HepG2 (cell line): ENCODE measurements at places on chromosomes 11 and 22.

- peaks cover 58% of the 10 kb centered on the region for H3K4me1 ChIP-seq
- DNase-seq = no peak
- no peak overlapping the region for H3K27ac ChIP-seq
- no peak overlapping the region for H3K4me3 ChIP-seq
Measured at GRCh38 chr22:42970029-42970428, 44.9 kb downstream of the PACSIN2 start.

GRCh38 chr22:28817919-28818859 lies 17.8 kb upstream of the XBP1 start:
- H3K4me1 ChIP-seq = peaks cover 100% of the 10 kb centered on the region
- peak; percentile 79 for DNase-seq
- H3K4me3 ChIP-seq = no peak overlapping the region; the same call in 1 of the 2 replicates

GRCh38 chr11:66685276-66686099 lies 7.8 kb upstream of the RBM4B start:
- DNase-seq = no peak
- H3K4me1 ChIP-seq = no peaks in the 10 kb centered on the region
- no peaks in the 10 kb centered on the region for H3K27me3 ChIP-seq
- H3K36me3 ChIP-seq = no peaks in the 10 kb centered on the region

GRCh38 chr11:60127311-60127811 lies 38.9 kb downstream of the MS4A2 start:
- no peak overlapping the region for H3K4me3 ChIP-seq
- no peak for DNase-seq
- no peaks in the 10 kb centered on the region for H3K36me3 ChIP-seq
- peaks cover 22% of the 10 kb centered on the region for H3K4me1 ChIP-seq

GRCh38 chr11:109747839-109748238 lies 325.8 kb downstream of the C11orf87 start:
- DNase-seq = no peak
- no peak overlapping the region for H3K4me3 ChIP-seq
- no peaks in the 10 kb centered on the region for H3K27me3 ChIP-seq
- H3K4me1 ChIP-seq = no peaks in the 10 kb centered on the region
- H3K27ac ChIP-seq = no peak overlapping the region

- DNase-seq = no peak
- H3K4me1 ChIP-seq = peaks cover 3% of the 10 kb centered on the region
- H3K27me3 ChIP-seq = no peaks in the 10 kb centered on the region
- no peak overlapping the region for H3K27ac ChIP-seq
- no peak overlapping the region for H3K4me3 ChIP-seq
- H3K36me3 ChIP-seq = peaks cover 31% of the 10 kb centered on the region
Measured at GRCh38 chr22:46792841-46793261, 30.4 kb downstream of the TBC1D22A start.

DNA sequence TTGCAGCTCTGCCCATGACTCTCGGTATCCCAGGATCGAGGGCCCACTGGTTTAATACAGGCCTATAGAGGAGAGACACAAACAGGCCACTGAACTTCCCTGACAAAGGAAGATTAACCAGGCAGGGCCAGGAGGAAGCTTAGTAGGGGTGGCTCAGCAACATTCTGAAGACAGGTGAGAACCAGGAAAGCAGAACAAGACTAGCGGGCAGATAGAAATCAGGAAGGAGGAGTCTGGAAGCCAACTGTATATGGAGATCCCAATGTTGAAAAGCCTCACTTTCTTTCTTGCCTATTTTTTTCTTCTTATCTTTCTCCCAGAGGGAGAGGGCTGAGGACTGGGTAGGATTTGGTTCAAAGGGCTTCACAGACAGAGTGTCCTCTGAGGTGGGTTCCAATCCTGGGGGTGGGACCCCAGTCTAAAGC lies 5.4 kb downstream of the PI4KA start:
- no peak for DNase-seq
- no peak overlapping the region for H3K27ac ChIP-seq
- H3K36me3 ChIP-seq = no peaks in the 10 kb centered on the region

DNA sequence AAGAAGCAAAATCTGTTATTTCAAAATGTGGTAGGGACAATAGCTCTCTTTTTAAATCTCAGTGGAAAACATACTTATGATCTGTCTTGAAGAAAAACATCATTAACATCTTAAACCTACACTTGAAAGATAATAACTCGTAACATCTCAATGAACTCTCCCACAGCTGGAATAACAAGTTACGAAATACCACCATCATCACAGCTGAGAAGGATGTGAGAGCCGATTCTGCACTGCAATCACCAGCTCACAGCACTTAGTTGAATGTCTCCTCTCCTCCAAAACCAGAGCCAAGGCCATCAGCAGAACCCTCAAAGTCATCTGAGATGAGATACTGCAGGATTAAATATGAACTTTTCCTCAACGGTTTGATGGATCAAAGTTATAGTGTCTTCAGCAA lies 124.3 kb downstream of the ARHGAP20 start:
- H3K4me1 ChIP-seq = no peaks in the 10 kb centered on the region
- no peaks in the 10 kb centered on the region for H3K27me3 ChIP-seq
- DNase-seq = no peak
- no peak overlapping the region for H3K27ac ChIP-seq
- H3K4me3 ChIP-seq = no peak overlapping the region

DNA sequence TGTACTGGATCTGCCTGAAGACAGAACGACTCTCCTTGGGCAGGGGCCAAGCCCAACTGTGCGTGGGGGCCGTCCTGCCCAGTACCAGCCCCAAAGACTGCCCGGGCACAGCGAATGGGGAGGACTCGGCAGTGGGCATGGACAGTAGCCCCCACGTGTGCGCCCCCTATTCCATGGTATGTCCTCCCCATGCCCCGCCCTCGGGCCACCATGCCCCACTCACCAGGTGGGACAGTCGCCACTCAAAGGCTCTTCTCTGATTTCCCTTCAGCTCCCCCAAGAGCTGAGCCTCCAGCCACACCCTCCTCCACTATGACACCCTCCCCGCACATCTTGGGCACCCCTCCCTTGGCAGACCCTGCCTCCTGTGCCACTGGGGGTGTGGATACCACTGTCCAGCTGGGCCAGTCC lies 43.5 kb downstream of the GNB1L start:
- no peak for DNase-seq
- no peaks in the 10 kb centered on the region for H3K36me3 ChIP-seq
- H3K27ac ChIP-seq = no peak overlapping the region
- no peak overlapping the region for H3K4me3 ChIP-seq
- H3K27me3 ChIP-seq = no peaks in the 10 kb centered on the region
- no peaks in the 10 kb centered on the region for H3K4me1 ChIP-seq

DNA sequence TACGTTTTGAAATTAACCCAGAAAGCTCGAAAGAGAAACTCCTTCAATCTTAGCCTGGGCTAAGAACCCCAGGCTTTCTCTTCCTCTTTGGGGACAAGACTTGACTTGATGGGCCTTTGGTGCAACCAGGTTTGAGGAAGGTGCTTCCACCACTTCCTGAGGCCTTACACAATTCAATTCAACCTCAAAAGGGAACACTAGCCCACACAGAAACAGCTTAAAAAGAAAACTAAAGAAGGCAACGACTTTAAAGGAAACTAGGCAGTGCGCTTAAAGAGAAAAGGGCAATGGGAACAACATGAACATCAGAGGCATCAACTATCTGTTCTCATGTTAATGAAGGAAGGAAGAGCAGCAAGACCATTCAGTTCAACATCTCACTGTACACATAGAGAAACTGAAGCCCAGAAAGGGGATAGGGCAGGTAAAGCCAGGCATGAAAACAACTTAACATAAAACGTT lies 24.8 kb downstream of the PAK1 start:
- no peak overlapping the region for H3K4me3 ChIP-seq
- no peak for DNase-seq
- no peaks in the 10 kb centered on the region for H3K36me3 ChIP-seq
- H3K4me1 ChIP-seq = peaks cover 18% of the 10 kb centered on the region

GRCh38 chr11:10519630-10520029 lies 21.4 kb downstream of the RNF141 start:
- no peak for DNase-seq
- no peaks in the 10 kb centered on the region for H3K4me1 ChIP-seq
- H3K4me3 ChIP-seq = no peak overlapping the region
- H3K27ac ChIP-seq = no peak overlapping the region
- H3K36me3 ChIP-seq = no peaks in the 10 kb centered on the region; the same call in 1 of the 2 replicates

DNA sequence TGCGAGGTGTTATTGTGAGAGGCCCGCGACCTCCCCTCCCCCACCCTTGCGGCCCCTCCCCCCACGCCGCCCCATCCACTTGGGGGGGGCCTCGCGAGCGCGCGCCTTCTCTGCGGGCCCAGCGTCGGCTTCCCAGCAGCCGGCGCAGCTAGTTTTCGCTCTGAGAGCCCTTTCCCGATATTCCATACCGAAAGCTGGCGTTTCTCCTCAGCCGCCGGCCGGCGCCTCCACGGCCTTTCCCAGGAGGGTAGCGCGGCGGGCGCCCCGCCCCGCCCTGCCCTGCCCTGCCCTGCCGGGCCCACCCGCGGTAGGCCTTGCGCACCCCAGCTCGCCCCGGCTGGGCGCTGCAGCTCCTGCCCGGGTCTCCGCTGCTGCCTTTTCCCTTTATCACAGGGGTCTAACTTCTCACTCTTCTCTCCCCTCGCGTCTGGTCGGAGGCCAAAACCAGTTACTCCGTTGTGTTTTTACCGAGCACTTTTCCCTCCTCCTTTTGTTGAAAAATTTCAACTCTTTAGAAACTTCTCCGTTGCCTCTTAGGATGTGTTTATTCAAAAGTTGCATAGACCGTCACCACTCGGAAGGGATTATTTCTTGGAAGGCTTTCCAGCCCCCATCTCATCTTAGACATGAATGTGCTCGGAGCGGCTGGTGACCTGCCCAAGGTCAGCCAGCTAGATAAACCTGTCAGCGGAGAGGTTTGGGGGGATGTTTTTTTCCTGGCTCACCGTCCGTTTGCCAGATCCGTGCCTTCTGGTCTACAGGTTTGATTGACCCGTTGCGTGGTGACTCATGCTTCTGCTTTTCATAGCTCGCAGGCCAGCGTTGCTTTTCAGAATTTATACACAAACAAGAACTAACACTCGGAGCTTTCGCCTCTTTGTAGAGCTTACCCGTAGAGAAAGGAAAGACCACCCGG lies 648 bp downstream of the PAFAH1B2 start:
- peaks cover 23% of the 10 kb centered on the region for H3K4me1 ChIP-seq
- H3K4me3 ChIP-seq = peak overlapping the region; percentile 97
- peaks cover 19% of the 10 kb centered on the region for H3K36me3 ChIP-seq

DNA sequence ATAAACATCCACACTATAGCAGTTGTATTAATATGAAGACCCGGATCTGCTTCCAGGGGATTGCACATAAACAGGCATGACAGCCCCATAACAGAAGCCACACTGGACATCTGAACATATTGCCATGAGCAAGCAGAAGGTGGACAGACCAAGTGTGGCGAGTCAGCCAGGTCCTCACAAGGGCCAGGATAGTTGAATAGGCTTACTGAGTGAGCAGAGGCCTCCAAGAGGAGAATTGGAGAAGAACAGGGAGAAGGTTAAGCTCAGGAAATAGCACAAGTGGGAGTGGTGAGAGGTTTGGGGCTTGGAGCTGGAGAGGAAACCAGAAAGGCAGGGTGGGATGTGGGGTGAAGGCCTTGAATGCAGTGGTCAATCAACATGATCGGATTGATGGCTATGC lies 10.8 kb downstream of the SLC35C1 start:
- no peak overlapping the region for H3K4me3 ChIP-seq
- H3K36me3 ChIP-seq = 0 out of 2 replicates have a peak, but pooled peaks cover 1% of the 10 kb centered on the region
- no peak for DNase-seq
- no peaks in the 10 kb centered on the region for H3K4me1 ChIP-seq
- H3K27me3 ChIP-seq = no peaks in the 10 kb centered on the region
- H3K27ac ChIP-seq = no peak overlapping the region

DNA sequence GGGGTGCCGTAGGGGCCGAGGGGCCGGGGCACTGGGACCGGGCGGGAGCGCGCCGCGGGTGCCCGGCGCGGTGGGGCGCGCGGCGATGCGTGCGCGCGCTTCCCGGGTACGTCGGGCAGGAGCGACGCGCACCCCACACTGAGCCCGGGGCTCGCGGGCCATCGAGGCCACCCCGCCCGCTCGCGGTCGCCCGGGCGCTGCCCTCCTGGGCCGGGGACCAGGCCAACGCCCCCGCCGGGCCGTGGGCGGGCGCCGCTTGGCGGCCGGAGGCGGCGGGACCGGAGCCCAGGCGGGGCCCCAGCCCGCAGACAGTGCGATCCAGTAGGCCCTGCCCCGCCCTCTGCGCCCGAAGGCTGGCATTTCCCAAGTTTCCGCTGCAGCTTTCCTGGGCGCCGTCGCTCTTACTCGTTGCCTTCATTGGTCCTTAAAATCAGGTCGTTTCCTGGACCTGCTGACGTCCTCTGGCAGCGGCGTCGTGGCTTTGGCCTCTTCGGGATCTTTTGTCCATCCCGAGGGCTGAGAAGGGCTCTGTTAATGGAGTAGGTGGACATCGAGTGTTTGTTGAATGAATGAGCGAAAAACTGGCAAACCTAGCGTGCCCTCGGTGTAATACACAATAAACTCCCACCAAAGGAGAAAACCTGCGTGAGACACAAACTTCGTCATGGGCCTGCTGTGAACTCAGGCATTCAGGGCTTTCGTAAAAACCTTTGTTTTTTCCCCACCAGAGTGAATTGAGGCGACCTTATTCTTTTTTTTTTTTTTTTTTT lies 638 bp downstream of the PARVA start:
- peak overlapping the region; percentile 63 for H3K27ac ChIP-seq
- peak overlapping the region; percentile 91 for H3K4me3 ChIP-seq
- peak; percentile 62 for DNase-seq
- H3K27me3 ChIP-seq = no peaks in the 10 kb centered on the region

GRCh38 chr11:131449036-131450019 lies 78.9 kb downstream of the NTM start:
- H3K4me1 ChIP-seq = no peaks in the 10 kb centered on the region
- no peaks in the 10 kb centered on the region for H3K27me3 ChIP-seq
- no peak overlapping the region for H3K27ac ChIP-seq
- H3K4me3 ChIP-seq = no peak overlapping the region
- no peaks in the 10 kb centered on the region for H3K36me3 ChIP-seq
